ENCODE measurements at places on chromosomes 4 and X.

DNA sequence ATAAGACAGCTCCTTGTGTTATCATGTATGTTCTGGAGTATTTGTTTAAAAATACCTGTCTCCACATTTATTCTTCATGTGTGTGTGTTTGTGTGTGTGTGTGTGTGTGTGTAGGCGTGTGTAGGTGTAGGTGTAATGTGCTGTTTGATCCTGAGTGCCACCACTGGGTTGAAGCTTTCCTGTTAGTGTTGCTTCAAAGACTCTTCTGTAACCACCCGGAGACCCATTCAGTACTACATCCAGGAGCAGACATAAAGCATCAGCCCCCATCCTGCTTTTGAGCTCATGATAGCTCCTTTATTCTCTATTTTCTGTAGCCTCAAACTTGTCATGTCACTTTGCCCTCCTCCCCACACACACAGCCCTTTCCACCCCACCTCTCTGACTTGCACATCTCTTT, 3.0 kb upstream of the ZDHHC9 start:
- DNase-seq, result no peak

- no peak for DNase-seq
These were observed 728.7 kb downstream of the IL1RAPL1 start for GRCh38 chrX:29315931-29316330.

DNA sequence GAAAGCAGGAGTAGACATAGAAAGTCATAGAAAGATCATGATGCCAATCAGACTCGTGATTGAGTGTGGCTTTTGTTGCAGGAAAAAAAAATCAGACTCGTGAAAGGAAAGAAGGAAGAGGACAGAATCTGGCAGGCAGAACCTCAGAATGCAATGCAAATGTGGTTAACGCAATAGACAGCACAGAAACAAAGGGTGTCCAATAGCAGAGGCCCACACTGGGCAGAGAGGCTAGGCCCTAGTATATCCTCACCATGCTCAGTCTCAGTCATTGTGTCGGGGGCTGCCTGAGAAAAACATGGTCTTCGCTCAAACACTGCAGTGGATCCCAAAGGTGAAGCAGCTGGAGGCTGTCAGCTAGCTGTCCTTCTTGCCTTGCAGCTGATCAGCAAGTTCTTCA, 102.8 kb upstream of the MAOA start:
- DNase-seq, result no peak

DNA sequence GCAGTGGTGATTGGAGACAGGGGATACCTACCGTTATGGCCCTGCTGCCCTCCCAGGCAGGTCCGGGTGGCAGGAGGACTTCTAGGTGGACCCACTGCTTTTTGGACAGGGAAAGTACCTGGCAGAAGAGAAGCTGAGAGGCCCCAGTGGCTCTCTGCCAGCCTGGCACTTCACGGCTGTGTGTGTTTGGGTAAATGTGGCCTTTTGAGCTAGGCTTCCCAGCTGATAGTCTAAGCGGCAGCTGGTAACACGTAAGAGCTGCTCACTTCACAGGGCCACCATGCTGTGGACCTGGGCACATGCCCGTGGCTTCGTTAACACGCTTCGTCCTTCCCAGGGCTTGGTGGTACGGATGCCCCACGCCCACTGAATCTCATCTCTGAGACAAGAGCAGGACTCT, 92.0 kb upstream of the CLCN4 start:
- no peak for DNase-seq

DNA sequence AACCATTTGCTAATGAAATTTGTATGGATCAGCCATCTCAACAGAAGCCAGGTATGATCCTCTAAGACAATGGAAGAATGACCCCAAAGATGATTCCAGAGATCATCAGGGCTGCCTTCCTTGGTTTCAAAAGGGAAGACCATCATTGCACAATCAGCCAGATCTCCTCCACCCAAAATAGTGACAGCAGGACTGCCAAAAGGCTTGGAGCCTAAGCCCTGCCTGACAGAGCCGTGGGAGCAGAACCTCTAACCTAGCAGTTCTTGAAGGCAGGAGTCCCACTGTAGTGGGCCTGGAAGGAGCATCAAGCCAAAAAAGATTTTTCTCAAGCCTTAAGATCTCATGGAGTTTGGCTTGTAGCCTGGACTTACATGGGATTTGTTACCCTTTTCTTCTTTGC, 226.0 kb downstream of the RASL11B start:
- DNase-seq, result no peak

- no peak for DNase-seq
These were observed 33.3 kb upstream of the RBBP7 start for GRCh38 chrX:16903274-16904022.

DNA sequence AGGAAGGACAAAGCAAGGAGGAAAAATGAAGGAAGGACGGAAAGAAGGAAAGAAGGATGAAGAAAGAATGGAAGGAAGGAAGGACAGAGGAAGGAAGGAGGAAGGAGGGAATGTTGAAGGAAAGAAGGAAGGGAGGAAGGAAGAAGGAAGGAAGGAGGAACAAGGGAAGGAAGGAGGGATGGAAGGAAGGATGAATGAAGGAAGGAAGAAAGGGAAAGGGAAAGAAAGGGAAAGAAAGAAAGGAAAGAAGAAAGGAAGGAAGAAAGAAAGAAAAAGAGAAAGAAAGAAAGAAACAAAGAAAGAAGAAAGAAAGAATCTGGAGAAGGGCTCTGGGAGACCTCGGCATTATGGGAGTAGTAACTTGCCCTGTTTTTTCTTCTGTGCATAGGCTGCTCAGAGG, 70.8 kb upstream of the SHISA3 start:
- DNase-seq, result no peak

DNA sequence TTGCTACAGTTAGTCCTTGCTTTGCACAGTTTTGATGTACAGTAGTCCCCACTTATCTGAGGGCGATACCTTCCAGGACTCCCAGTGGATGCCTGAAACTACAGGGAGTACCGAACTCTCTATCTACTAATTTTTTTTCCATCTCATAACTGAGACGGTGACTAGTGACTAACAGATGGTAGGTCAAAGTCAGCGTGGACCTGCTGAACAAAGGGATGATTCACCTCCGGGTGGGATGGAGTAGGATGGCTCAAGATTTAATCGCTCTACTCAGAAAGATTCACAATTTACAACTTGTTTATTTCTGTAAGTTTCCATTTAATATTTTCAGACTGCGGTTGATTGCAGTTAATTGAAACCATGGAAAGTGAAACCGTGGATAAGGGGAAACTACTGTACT, 655.8 kb downstream of the ZNF674 start:
- no peak for DNase-seq

DNA sequence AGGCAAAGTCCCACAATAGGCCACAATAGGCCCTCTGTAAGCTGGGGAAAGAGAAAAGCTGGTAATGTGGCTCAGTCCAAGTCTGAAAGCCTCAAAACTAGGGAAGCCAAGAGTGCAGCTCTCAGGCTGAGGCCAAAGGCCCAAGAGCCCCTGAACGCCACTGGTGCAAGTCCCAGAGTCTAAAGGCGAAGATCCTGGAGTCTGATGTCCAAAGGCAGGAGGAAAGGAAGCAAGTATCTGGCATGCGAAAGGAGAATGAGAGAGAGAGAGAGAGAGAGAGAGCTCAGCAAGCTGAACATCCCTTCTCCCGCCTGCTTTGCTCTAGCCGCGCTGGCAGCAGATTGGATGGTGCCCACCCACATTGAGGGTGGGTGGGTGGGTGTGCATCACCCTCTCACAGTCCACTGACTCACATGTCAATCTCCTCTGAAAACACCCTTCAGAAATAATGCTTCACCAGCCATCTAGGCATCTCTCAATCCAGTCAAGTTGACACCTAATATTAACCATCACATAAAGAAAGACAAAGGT, 30.9 kb upstream of the ELF2 start:
- DNase-seq, result no peak

- peak; percentile 83 for DNase-seq
These were observed 7.6 kb upstream of the HSD17B10 start for GRCh38 chrX:53441531-53442321.

GRCh38 chrX:72258174-72258573, 18.9 kb downstream of the RPS4X start:
- DNase-seq, result no peak

GRCh38 chr4:6856391-6856790, 53.2 kb upstream of the TBC1D14 start:
- no peak for DNase-seq

- no peak for DNase-seq
These were observed 127.4 kb downstream of the ANAPC10 start for GRCh38 chr4:144970597-144970996.

DNA sequence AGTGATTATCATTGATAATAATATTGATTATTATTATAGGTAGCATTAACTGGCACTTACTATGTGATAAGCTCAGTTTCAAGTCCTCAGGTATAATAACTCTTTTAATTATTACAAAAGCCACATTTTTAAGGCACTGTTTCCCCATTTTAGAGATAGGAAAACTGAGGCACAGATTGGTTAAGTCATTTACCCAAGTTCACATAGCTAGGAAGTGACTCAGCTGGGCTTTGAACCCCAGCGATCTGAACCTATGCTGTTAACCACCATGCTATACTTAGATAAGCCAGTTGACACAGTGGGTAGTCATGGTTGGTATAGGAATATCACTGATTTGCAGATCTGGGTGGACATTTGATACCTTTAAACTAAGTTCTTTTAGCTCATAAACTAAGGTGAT, 110.4 kb downstream of the FRAS1 start:
- DNase-seq, result no peak

DNA sequence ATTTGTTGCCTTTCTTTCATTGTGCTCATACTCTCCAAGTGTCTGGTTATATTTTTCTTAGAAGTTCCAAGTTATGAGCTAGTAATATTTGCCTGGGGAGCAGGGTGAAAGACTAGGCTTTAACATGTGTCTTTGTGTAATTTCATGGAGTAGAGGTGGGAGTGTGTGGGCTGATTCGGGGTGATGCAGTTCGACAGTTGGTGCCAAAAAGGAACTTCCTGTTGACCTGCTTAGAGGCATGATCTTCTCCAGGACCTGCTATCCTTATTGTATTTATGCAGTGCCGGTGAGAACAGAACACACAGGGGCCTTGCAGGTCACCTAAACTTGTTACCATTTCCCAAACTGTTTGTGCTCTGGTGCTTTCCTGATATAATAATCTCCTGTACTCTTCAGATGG, 21.2 kb downstream of the USP53 start:
- DNase-seq, result no peak

DNA sequence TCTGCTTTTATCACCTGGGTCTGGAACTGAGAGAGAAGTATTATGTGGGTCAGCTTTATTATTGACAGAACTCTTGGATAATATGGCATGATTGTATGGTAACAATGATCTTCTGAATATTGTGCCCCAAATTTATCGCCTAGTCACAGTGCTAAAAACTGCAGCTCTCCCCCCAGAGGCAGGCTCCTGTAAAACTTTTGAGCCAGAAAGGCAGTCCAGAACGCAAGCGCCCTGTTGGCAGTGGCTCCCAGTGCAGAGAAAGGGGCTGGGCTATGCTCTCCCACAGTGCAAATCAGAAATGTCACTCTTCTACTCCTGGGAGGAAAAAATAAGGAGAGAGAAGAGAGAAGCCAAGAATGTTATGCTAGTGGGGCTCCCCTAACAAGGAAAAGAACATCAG, 50.5 kb downstream of the HELT start:
- DNase-seq, result no peak

GRCh38 chrX:10502961-10503360, 117.4 kb downstream of the MID1 start:
- no peak for DNase-seq

DNA sequence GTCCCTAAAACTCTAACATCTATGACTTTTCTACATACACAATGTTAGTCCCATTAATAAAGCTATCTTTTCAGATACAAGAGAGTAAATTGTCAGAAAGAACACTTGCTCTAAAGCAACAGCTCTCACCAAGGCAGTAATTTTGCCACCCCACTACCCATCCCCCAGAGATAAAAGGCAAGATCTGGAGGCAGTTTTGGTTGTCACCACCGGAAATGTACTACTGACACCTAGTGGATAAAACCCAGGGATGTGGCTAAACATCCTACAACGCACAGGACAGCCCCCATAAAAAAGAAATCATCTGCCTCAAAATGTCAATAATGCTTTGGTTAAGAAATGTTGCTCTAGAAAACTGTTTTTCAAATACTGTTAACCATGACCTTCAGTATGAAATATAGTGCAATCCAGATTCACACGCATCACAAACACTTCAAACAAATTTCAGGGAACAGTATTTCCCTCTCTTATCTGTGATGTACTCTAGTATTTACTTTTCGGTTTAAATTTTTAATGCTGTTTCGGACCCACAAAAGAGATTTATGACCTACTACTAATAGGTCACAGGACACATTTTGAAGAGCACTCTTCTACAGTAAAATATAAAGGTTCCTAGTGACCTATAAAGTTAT, 5.1 kb downstream of the FBXL5 start:
- DNase-seq, result peak; percentile 66

DNA sequence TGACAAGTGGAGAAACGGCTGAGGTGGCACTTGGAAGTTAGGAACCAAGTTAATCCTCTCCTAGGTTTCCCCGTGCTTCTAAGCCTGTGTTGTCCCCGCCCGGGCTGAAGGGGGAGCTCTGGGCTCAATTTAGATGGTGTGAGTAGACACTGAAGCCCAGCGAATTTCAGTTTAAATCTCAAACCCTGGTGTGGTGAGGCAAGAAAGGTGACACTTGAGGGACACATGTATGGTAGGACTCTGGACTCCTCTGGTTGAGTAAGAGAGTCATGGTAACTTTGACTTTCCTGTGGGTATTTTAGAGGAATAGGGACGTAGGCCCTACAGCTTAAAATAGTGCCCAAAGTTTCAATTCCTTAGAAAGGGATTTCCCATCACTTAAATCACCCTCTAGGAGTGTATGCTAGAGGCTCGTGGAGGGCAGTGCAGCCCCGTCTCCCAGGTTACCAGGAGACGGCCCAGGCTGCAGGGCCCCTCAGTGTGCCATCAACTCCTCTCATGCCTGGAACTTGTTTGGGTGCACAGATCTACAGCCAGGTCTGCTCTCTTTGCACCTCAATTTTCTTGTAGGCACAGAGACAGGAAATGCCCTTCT, 24.0 kb downstream of the HAND2 start:
- DNase-seq, result peak; percentile 60

DNA sequence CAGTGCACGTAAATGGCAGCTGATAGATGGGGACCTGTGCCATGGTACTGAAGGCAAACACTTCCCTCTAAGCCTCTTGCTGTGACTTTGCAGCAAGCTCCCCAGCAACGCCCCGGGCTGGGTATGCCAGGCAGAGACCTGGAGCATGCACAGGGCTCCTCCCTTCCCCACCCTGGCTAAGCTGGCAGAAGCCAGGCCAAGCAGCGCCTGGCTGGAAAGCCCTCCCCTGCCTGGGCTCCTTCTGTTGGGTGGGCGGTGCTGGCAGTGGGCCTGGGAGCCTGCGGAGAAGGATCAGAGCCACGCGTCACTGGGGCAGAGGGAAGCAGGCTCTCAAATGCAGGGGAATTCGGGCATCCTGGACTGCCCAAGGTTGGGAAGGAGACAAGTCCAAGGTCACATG, 3.6 kb downstream of the ATP2B3 start:
- DNase-seq, result no peak

GRCh38 chr4:14446311-14446710, 556.0 kb upstream of the CPEB2 start:
- no peak for DNase-seq

DNA sequence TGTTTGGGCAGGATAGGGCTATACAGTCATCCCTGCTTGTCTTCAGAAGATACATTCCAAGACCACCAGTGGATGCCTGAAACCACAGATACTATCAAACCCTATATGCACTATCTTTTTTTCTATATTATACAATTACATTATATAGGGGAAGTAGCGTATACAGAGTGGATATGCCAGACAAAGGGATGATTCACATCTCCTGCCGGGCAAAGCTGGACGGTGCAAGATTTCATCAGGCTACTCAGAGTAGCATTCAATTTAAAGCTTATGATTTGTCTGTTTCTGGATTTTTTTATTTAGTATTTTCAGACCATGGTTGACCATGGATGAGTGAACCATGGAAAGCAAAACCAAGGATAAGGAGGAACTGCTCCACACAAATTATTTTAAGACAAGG, 7.0 kb upstream of the AMTN start:
- no peak for DNase-seq

All from activated CD4-positive, alpha-beta memory T cell treated with anti-CD3 and anti-CD28 coated beads, Interleukin-2, amount 10 ng/mL, durations not matched to agents 7 days and 5 days (primary cell).